ENCODE measurements at places on chromosomes 3 and 15. TPM values are rescaled to one million over a fixed set of nuclear protein-coding genes. Genes with fewer than 3 reads are reported as not detected.

GRCh38 chr15:85547386-85547785 is 167.0 kb downstream of the AKAP13 start:
- H3K4me3 ChIP-seq = no peak overlapping the region
- no peaks in the 10 kb centered on the region for H3K27me3 ChIP-seq
- no peak for DNase-seq
- H3K4me1 ChIP-seq = peaks cover 13% of the 10 kb centered on the region

The DHX30 gene
- 64.2 TPM for total RNA-seq

The ACKR2 gene
- 3.5 TPM for total RNA-seq

DNA sequence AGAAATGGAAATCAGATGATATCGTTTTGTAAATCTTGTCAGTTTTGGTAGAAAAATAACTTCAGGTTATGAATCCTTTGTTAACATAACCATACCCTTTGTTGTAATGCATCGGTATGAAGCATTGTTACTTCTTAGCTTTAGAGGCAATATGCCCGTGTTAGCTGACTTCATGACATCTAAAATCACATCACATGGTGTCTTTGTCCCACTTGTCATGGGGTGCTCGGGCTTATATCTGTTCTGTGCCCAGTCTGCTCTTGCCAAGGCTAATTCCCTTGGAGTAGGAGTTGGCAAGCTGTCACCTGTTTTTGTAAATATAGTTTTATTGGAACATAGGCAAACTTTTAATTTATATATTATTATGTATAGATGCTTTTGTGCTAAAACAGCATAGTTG is 39.6 kb downstream of the SLC25A26 start:
- no peak overlapping the region for H3K27ac ChIP-seq
- H3K36me3 ChIP-seq = peaks cover 5% of the 10 kb centered on the region
- H3K4me1 ChIP-seq = peaks cover 6% of the 10 kb centered on the region
- H3K4me3 ChIP-seq = no peak overlapping the region
- DNase-seq = no peak
- no peaks in the 10 kb centered on the region for H3K27me3 ChIP-seq

DNA sequence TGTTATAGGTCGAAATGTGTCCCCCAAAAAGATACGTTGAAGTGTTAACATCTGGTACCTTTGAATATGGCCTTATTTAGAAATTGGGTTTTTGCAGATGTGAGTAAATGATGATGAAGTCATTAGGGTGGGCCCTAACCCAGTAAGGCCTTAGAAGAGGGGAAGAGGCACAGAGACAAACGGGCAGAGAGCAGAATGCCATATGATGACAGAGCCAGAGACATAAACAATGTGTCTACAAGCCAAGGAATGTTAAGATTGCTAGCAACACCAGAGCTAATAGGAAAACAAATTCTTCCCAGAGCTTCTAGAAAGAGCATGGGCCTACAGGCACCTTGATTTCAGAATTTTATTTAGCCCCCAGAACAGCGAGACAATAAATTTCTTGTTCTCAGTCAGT is 693.1 kb upstream of the NECTIN3 start:
- H3K36me3 ChIP-seq = no peaks in the 10 kb centered on the region
- DNase-seq = no peak
- H3K27ac ChIP-seq = no peak overlapping the region
- H3K4me1 ChIP-seq = no peaks in the 10 kb centered on the region
- no peak overlapping the region for H3K4me3 ChIP-seq

GRCh38 chr15:81723701-81724100 is 322.1 kb downstream of the MEX3B start:
- peaks cover 8% of the 10 kb centered on the region for H3K36me3 ChIP-seq
- no peaks in the 10 kb centered on the region for H3K27me3 ChIP-seq
- peak overlapping the region; percentile 81 for H3K27ac ChIP-seq
- no peak for DNase-seq
- peak overlapping the region; percentile 12 for H3K4me3 ChIP-seq
- peaks cover 19% of the 10 kb centered on the region for H3K4me1 ChIP-seq

DNA sequence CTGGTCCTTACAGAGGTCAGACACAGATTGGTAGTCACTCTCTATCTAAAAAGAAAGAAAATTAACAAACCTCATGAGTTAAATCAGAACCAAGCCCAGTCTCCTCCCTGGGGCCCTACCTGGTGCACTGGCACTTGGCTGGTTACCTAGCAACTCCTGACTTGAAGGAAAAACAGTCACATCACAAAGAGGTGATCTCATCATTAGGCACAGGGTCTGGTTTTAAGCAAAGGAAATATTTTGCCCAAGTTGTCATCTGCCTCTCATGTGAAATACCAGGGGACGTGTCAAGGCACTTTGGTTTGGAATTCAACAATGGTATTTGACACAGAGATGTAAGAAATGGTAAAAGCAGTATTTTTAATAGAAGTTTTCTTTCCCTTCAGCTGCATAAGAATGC is 47.7 kb upstream of the FMN1 start:
- H3K36me3 ChIP-seq = no peaks in the 10 kb centered on the region
- H3K4me3 ChIP-seq = peak overlapping the region; percentile 46
- no peak for DNase-seq
- H3K27ac ChIP-seq = peak overlapping the region; percentile 86
- peaks cover 3% of the 10 kb centered on the region for H3K27me3 ChIP-seq

GRCh38 chr15:74251131-74251811 is 15.1 kb downstream of the CCDC33 start:
- H3K27me3 ChIP-seq = peaks cover 20% of the 10 kb centered on the region
- no peaks in the 10 kb centered on the region for H3K36me3 ChIP-seq
- H3K4me3 ChIP-seq = no peak overlapping the region
